EH (cell line): ENCODE measurements at places on chromosomes 12 and 14.

DNA sequence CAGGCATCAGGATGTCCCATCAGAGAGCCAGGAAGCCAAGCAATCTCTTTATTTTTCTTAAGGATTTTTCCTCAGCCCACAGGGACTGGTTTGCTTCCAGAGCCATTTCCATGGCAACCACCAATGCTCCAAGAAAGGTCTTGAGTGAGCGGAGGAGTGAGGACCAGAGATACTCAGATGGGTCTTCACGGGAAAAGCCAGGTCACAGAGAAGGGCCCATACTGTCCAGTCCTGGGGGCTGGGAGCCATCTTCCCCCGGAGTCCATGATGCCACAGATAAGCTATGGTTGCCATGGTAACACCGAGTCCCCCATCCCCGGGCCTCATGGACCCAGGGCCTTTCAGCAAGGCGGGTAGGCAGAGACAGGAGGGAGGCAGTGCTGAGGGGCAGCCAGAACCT, 28.6 kb downstream of the CMKLR1 start:
- peak; percentile 8 for DNase-seq

DNA sequence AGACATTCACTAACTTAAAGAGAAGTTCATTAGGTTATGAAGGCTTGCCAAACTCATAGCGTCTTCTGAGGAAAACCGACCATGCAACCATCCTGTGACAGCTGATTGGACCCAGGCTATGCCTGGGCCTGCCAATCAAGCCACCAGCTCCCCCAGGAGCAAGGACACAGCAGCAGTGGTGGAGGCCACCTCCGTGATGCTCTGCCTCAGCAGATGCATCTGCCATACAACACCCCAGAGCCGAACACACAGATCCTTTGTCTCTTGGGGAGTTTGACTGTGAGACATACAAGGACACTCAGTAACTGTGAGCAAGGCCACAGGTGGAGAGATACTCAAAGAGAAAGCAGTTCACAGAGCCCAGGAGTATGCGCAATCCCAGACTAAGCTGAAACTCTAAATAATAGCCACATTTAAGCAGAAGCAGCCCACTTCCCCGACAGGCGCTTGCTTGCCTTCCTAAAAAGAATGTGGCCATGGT, 10.0 kb upstream of the CNIH1 start:
- DNase-seq: no peak

- DNase-seq: no peak
These were observed 18.6 kb upstream of the CCDC198 start for GRCh38 chr14:57512220-57512619.

DNA sequence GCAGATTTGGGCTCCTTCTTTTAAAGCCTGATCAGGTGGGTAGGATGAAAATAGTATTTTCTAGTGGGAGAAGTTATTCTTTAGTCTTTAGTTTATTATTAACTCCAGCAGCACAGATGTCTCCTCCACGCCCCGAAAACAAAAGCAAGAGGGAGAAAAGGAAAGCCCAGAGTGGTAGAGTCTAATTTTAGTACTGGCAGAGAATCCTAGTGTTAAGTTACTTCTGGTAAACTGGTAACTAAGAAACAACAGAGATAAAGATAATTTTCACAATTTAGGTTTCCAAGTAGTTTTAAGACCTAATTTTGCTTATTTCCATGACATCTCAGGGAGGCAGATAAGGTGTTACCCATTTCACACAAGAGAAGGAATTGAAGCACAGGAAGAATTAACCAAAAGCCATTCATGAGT, 16.3 kb downstream of the ATP5MC2 start:
- DNase-seq: peak; percentile 38

DNA sequence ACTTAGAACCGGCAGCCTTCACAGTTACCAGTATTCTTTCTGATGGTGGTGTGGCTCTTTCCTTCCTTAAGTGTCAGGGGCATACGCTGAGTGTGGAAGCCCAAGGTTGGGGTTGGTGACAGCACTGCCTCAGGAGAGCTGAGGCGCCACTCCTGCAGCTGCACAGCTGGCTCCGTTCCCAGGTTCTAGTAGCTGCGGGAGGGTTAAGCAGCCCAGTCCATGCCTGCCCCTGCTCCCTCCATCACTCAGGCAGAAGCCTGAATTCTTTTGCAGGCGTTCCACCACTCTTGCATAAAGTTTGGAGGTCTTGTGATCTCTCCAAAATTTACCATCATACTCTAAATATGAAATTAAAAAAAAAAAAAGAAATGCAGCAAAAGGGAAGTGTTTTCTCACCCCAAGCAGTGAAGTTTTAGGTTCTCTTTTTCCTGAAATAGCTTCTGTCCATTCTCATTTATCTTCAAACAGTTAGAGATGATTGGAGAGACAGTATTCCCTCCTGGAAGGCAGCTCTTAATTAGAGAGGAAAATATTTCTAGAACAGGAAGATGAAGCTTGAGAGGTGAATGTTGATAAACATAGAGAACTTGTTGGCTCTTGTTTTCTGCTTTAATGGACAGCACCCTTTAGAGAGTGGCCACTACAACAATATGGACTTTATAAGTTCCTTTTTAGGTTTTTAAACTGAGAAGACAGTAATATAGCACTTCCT, 136.1 kb downstream of the FGD4 start:
- DNase-seq: peak; percentile 91

DNA sequence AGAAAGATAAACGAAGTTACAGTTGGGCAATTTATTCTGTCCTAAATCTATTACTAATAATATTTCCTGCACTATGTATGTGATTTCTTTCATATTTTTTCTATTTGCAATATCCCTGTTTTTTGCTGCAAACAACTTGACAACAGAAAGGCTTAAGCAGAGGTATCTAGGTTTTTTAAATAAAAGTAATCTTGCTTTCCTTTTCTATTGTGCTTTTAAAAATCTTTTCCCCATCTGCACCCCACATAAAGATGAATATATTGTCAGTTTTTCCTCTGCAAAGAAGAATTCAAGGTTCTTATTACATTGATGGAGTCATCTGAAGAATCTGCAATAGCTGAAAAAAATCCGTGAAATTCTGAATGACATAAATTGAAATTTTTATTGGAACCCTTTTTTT, 502 bp upstream of the RALGAPA1 start:
- no peak for DNase-seq

- peak; percentile 59 for DNase-seq
These were observed 66.7 kb downstream of the PDE3A start for GRCh38 chr12:20434996-20435395.

DNA sequence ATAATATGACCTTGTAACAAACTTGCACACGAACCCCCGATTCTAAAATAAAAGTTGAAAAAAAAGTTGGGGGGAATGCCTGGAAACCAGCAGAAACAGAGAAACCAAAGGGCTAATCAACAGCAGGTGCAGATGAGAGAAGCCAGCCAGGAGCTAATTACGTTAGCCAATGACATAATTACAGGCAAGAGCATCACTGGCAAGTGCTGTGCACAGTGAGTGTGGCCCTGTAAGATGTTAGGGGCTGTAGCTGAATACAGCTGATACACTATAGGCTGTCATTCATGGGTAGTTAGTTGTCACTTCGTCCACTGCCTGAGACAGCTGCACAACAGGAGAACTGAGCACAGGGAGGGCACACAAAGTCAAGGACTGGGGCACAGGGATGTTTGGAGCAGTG, 7.3 kb upstream of the FGF23 start:
- DNase-seq: no peak

DNA sequence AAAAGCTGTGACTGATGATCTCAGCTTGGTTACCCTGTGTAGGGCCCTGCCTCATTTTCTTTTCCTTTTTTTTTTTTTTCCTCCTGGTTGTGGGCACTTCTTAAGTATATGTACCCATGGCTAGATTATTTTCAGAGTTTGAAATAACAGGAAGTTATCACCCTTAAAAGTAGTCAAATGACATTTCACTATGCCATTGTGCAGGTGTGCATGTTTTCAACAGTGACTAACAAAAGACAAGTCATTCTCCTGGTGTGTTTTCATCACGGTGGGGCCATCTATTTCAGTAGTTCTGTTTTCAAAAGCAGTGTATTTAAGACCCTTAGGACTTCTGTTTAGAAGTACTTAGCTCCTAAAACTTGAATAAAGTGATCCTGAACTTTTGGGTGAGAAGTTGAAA, 15.0 kb downstream of the GABARAPL1 start:
- no peak for DNase-seq

DNA sequence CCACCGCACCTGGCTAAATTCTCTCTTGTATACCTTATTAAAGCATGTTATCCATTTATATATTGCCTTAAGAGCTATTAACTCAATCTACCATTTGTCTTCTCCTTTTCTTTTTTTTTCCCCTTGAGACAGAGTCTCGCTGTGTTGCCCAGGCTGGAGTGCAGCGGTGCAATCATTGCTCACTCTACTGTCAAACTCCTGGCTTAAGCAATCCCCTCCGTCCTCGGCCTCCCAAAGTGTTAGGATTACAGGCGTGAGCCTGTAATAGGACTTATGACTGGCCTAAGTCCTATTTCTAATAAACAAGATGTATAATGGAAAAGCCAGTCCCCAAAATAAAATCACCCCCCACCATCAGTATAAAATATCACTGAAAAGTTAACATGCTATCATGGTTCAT, 14.4 kb downstream of the SNX6 start:
- no peak for DNase-seq

DNA sequence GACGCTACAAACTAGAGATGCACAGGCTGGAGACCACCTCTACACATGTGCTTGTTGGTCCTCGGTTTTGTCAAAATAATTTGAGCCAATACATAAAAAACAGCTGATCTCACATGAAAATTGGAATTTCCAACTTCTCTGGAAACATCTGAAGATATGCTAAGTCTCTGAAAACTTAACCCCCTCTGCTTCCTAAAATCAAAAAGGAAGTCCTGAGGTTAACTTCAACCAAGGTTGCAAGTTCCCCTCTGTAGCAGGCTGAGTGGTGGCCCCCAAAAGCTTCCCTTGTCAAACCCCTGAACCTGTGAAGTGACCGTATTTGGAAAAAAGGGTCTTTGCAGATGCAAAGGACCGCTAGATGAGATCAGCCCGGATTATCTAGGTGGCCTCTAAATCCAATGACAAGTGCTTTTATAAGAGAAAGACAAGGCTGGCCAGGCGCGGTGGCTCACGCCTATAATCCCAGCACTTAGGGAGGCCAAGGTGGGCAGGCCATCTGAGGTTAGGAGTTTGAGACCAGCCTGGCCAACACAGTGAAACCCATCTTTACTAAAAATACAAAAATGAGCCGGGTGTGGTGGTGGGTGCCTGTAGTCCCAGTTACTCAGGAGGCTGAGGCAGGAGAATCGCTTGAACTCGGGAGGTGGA, 32.0 kb upstream of the VPS37B start:
- DNase-seq: no peak
